Ascending aorta (tissue), 2 donors: ENCODE measurements at places on chromosomes 16 and 17. TPM values are rescaled to one million over a fixed set of nuclear protein-coding genes. Genes with fewer than 3 reads are reported as not detected.

- no peak for DNase-seq
Measured at GRCh38 chr17:81050645-81051625, 16.0 kb downstream of the BAIAP2 start.

- DNase-seq = no peak
Measured at GRCh38 chr17:48429638-48430586, at the start of gene SKAP1. Gene SKAP1, minus strand, starts transcription at chr17:48430214.

DNA sequence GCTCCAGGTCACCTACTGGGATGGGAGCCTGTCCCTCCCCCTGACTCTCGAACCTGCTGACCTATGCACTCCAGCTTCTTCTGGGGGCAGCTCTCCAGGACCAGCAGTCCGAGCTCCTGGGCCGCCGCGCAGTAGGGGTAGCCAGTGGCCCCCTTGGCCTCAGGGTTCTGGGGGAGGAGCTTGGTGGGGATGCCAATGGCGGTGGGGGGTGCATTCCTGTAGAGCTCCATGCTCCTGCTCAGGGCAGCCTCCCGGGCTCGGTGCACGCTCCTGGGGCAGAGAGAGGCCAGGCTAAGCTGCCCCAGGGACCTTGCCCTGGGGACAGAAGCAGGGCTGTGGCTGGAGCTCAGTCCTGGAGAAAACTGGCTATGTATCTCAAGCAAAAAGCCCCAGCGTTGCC is 7.7 kb upstream of the SPATA2L start:
- DNase-seq = no peak

DNA sequence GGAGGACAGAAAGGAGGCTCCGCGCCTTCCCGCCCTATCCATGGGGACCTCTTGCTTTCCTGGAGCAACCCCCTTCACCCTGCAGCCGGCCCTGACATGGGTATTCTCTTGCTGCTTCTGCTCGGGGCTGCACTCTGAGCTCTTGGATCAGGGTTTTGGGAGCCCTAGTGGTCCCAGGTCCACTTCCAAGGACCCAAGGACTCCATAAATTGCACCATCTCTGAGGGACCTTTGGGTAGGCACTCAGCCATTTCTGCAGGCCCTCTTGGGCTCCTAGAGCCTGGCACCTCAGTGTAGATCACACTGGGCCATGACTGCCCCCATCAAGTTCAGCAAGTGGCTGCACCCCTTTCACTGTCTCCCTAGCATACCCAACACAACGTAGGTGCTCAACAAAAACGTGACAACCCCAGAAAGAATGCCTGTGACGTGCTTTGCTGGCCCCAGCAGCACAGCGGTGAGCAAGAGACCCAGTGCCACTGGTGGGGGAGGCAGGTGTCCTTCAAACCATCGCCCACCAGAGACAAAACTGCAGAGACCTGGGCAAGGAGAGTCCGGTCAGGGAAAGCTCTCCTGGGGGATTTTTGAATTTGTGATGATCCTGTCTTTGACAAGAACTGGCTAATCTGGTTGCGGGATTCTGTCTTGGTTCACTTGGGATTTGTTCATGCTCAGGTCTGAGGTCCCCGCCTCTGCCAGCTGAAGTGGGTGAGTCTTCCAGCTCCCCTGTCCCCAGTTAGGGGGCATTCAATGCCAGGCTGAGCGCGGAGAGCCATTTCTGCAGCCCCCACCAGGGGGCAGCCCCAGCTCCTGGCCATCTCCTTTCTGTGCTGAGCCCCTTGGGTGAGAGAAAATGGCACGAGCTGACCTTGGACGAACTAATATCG is 2.5 kb upstream of the RAB11FIP4 start:
- DNase-seq = no peak

DNA sequence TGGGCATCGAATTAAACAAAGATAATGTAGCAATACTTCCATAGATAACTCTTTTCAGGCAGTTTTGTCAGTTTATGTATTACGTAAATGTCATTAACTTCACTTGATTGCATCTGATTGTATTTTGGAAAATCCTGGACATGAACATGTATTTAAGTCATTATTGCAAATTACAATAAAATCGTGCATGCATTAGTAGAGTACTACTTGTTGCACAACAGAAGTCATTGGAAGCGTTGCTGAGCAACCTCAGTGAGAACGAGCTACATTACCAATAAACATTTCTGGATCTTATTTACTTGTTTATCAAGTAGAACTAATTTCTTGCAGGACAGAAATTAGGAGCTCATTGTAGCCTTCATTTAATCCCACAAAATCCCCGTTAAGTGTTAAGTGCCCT is 6.6 kb downstream of the UNK start:
- DNase-seq = no peak

DNA sequence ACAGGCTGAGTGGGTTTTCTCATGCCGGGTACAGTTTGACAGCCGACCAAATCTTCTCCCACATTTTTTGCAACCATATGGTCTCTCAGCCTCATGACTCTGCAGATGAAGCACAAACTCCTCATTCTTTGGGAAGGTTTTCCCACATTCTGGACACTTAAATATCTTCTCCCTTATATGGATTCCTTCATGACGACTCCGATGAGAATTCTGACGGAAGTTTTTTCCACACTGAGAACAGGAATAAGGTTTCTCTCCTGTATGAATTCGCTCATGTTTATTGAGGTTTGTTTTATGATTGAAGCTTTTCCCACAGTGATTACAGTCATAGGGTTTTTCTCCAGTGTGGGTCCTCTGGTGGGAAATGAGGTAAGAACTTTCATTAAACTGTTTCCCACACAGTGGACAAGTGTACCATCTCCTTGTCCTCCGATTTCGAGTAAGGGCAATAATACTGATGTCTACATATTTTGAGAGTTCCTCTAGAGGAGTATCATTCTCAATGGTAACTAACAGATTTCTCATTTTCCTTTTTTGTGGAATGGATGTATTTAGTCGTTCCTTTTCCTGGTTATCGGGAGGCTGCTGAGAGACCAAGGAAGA is 10.9 kb downstream of the ZNF200 start:
- DNase-seq = no peak

GRCh38 chr16:17134586-17134985 is 336.2 kb downstream of the XYLT1 start:
- no peak for DNase-seq

GRCh38 chr17:76074390-76075363 is at the start of gene GALR2:
Gene GALR2, plus strand, starts transcription at chr17:76074781. Its CDS starts 103 bp downstream, at chr17:76074884.
- DNase-seq = no peak

DNA sequence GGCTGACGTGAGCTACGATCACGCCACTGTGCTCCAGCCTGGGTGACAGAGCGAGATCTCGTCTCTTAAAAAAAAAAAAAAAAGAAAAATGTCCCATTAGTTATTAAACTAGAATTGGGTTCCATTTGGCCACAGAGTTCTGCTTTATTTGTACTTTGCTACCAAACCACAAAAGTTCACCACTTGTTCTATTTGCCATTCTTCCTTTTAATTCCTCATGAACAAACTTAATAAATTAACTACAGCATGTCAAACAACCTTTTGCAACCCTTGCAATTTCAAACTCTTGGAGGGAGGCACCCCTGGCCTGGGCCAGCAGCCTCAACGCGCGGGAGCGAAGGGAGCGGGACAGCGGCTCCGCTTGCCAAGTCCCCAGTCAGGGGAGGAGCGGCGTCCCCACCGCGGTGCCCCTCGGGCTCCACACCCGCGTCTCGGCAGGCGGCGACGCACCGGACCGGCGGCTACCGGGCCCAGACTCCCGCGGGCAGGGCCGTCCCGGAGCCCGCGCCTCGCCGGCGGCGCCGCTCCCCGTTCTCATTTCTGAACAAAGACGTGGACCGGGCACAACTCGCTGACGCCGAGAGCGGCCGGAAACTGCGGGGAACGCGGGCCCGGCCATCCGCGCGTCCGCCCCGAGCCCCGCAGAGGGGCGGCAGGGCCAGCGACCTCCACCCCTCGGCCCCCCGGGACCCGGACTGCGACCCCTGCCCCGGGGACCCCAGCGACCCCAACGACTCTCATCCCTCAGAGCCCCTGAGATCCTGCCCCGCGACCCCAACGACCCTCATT is 775 bp downstream of the CYTH1 start:
- DNase-seq = no peak

GRCh38 chr16:84270531-84270930 is 24.1 kb upstream of the WFDC1 start:
- no peak for DNase-seq

DNA sequence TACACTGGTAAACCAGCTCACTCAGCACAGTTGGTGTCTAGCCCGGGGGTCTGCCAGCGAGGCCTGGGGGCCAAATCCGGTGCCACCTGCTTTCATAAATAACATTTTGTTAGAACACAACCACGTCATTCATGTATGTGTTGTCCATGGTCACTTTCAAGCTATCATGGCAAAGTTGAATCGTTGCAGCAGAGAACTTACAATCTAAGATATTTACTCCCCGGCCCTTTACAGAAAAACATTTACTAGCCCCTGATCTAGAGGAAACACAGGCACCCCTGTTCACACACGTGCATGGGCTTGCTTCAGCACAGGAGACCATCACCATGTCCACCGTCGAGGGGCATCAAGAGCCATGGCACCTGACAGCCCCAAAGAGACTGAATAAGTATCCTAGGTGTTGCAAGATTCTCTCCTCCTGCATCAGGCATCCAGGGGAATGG is 111.4 kb upstream of the DNAH9 start:
- DNase-seq = no peak

DNA sequence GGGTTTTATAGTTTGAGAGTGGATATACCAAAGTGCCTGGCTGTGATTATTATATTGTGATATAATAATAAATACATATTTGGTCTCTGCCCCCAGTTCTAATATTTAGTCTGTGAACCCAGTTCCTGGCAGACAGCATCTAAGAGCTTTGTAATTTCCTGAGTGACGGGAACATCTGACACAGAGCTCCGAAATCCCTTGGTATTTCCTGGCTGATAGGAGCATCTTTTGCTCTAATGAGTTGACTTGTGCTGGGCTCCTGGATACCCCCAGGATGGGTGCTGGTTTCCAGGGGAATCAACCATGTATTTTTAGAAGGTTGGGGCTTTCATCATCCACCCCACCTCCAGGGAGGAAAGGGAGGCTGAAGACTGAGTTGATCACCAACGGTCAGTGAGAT is 187.3 kb downstream of the CDH13 start:
- DNase-seq = no peak

DNA sequence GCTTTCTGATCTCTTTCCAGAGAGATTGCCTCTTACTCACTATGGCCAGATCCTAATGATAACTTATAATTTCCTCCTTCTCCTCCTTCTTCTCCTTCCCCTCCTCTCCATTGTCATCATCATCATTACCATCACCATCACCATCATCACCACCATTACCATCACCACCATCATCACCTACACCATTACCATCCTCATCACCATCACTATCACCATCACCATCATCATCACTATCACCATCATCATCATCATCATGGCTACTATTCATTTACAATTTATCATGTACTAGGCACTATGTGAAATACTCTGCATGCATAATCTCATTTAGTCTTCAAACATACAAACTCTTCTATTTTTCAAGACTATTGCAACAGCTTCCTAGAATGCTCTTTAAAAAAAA is 540.9 kb upstream of the C16orf82 start:
- DNase-seq = no peak

DNA sequence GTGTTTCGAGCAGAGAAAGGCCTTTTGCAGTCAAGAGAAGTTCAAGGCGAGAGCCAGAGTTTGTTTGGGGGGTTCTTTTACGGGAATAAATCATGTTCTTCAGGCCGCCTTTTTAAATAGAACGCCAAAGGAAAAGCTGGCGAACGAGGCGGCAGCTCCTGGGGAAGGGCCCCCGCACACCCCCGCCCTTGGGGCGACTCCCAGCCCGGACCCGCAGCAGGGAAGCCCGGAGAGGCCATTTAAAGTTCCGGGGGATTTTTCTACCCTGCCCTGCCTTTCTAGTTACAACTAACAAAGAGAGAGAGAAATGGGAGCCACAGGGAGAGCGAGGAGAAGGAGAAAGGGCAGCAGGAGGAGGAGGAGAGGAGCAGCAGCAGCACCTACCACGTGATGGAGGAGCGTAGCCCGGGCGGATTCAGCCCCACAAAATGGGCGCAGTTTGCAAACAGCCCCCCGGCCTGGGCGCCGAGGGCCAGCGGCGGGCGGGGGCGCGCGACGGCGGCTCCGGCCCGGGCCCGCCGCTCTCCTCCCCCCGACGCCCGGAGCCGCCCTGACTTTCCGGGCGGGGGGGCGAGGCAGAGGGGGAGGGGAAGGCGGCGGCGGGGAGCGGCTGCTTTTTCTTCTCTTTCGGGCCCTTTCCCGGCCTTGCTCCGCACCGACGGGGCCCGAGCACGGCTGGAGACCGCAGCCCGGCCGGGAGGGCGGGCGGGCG is 634 bp downstream of the KANSL1 start:
- peak; percentile 76 for DNase-seq

- DNase-seq = no peak
Measured at GRCh38 chr17:41939693-41940090, 9.3 kb downstream of the ODAD4 start.

DNA sequence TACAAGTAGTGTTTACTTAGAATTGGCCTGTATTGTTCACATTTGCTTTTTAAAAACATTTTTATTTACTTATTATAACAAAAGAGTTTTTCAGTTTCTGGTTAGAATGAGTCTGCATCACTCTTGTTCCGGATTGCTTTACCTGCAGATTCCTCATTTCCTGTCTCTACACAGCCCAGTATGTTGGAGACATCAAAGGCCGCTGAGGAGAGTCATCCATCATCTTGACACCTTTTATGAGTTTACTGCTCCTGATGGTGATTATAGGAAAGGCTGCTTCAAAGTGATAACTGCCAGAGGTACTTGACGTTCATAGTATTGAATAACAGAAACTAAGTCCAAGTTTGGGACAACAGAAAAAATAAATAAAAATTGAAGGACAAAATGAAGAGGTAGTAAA is 490.5 kb upstream of the CA10 start:
- DNase-seq = no peak

DNA sequence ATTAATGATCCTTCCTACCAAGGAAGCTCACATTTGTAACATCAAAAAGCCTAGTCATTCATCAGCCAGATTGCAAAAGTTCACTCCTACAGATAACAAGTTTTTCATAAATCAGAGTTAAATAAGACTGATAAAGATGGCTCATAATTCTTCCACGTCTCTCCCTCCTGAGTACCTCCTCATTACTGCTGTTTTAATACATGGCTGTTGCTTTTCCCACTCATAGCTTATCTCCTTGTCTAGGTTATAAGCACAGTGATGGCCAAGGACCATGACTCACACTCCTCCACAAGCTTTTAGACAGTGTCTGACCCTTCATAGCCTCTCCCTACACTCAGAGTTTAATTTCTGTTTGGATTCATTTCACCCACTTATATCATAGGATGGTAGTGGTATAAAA is 100.9 kb upstream of the MON1B start:
- DNase-seq = no peak

The ST6GALNAC2 gene
- 15.8 TPM for total RNA-seq

The PIRT gene
- not detected for total RNA-seq

The PRR35 gene
- total RNA-seq = not detected
